Activated naive CD8-positive, alpha-beta T cell treated with anti-CD3 and anti-CD28 coated beads for 36 hours (primary cell): ENCODE measurements at places on chromosomes 1 and 21. TPM values are rescaled to one million over a fixed set of nuclear protein-coding genes. Genes with fewer than 3 reads are reported as not detected.

The CFAP298 gene
- 47.2 TPM for total RNA-seq

The GORAB gene
- total RNA-seq = 11.4 TPM

DNA sequence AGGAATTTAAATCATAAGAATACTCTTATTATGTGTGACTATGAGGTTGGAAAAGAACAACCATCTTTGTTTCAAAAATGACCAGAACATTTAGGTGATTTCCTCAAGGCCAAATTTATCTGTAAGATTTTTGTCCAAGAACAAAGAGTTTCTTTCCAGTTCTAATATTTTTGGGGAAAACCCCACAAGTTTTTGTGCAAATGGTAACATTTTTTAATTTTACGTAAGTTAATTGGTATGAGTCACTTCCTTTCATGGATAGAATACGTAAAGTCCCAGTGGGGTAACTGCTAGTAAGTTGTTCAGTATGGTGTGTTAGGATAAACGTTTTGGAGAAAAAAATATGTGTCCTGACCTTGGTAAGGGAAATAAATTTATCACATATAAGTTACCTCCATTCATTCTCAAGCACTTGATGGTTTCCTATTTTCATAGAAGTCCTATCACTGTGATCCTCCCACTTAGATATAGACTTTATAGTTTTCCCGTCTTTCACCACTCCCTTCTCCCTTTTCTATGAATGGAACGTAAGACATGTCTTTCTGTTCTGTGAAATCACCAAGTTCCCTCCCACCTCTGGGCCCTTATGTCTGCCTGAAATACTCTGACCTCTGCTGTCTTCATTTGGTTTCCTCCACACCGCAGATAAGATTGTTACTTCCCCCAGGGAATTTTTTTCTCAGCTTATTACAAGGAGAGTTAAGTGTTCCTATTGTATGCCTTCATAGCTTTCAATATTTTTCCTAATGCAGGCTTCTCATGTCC lies 34.9 kb upstream of the TSNAX start:
- peaks cover 8% of the 10 kb centered on the region for H3K27me3 ChIP-seq
- no peak for DNase-seq
- H3K4me3 ChIP-seq = peak overlapping the region; percentile 40
- peak overlapping the region; percentile 65 for H3K27ac ChIP-seq
- no peaks in the 10 kb centered on the region for H3K36me3 ChIP-seq

GRCh38 chr1:159854116-159854692 lies 8.3 kb downstream of the VSIG8 start:
- H3K36me3 ChIP-seq = no peaks in the 10 kb centered on the region
- H3K27ac ChIP-seq = no peak overlapping the region
- no peaks in the 10 kb centered on the region for H3K27me3 ChIP-seq

DNA sequence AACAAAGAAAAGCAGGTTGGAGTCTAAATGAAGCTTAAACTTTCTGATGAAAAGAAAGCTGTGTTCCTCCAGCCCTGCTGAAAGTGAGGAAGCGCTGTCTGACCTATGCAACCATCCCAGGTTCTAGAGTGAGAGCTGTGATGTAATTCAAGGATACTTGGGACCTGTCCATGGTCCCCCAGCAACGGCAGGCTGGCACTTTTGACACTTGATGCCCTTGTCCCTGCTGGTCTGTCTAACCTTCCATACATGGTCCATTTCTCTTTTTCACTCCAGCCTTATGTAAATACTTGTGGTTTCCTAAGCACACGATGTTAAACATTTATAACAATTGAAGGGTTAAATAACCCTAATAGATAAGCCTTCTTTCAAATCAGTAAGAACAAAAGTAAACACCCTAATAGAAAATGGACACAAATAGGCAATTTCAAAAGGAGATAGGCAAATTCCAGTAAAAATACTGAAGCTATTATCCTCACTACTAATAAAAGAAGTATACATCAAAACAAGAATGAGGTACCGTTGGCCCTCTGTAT lies 17.7 kb upstream of the KDM4A start:
- no peak for DNase-seq
- H3K4me1 ChIP-seq = no peaks in the 10 kb centered on the region
- no peaks in the 10 kb centered on the region for H3K27me3 ChIP-seq
- no peak overlapping the region for H3K27ac ChIP-seq
- no peak overlapping the region for H3K4me3 ChIP-seq
